AG08395 (cell line): ENCODE measurements at places on chromosomes 12 and 14.

DNA sequence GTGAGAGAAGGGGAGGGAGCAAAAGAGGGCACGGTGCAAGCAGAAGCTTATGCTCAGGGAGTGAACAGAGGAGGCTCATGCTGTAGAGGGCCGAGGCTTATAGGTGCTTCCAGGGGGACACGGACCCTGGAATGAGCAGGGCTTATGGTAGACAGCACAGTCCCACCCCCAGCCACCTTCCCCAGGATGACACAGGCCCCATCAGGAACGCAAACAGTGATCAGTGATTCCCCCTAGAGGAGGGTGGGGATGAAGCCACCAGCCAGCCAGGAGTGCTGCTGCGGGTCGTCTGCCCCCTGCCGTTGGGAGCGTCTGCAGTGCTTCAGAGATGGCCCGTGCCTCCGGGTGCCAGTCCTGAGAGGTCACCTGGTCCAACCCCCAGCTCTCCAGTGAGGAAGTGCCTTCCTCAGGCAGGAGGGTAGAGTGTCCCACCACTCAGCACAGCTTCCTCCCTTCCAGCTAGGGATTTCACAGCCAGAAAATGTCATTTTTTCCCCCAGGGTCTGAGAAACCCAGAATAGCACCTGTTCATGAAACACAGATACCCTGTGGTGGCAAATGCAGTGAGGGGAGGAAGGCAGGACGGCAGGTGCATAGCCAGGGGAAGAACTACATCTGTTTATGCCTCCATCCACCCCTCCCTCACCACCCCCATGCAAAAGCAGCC lies 60.7 kb downstream of the SLC6A12 start:
- peak; percentile 71 for DNase-seq

DNA sequence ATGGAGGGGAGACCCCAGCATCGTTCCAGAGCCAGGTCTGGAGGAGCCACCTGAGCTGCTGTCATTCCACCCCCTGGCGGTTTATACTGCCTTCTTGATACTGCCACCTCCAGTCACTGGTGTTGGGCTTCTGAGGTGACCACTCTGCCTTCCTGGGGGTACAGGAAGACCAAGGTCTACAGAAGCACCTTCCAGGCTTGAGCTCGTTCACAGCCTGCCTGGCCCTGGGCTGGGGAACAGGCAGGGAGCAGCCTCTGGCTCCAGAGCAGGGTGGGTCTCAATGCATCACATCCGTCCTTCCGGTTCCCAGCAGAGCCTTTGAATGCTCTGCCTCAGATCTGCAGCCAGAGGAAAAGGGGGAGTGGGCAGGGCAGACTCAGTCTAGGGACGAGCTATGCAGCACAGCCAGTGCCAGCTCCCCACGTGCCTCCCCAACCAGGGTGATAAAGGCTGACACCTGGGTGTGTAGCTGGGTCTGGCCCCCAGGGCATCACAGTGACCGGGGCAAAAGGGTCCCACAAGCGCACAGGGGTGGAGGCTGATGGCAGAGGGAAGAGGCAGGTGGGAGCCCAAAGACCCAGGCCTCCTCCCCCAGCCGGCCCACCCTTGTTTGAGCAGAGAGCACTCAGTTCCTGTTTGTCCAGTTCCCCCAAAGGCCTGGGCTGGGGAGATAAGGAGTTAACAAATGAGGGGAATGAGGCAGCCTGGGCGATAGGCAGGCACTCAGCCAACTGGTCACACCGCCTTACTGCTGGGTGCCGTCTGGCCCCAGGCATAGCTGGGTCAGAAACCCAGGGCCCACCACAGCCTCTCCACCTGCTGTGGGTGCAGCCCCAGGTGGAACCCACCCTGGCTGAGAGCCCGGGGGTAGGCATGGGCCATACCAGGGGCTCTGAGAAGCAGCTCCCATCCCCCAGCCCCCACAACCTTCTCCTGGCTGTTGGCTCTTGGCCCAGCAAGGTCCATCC lies 17.1 kb downstream of the DEGS2 start:
- no peak for DNase-seq

- DNase-seq = no peak
These were observed 54.0 kb downstream of the PHLDA1 start for GRCh38 chr12:75977590-75977951.

DNA sequence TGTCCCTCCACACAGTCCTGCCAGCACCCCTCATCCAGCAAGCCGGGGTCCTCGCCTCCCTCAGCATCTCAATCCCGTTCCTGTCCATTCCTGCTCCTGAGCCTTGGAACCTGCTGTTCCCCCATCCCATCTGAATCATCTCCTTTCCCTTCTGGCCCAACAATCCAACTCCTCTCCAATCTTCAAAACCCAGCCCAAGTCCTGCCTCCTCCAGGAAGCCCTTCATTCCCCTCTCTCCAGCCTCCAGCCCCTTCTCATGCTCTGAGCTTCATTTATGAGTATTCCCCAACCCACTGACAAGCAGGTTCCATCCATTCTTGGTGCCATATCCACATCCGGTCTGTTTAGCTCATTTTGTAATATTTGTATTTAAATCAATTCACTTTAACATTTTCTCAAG lies 128.1 kb downstream of the RIMBP2 start:
- DNase-seq = no peak

GRCh38 chr12:19757317-19757877 lies 318.1 kb downstream of the AEBP2 start:
- peak; percentile 18 for DNase-seq

- DNase-seq = no peak
These were observed 59.9 kb downstream of the SETD3 start for GRCh38 chr14:99420711-99421110.

DNA sequence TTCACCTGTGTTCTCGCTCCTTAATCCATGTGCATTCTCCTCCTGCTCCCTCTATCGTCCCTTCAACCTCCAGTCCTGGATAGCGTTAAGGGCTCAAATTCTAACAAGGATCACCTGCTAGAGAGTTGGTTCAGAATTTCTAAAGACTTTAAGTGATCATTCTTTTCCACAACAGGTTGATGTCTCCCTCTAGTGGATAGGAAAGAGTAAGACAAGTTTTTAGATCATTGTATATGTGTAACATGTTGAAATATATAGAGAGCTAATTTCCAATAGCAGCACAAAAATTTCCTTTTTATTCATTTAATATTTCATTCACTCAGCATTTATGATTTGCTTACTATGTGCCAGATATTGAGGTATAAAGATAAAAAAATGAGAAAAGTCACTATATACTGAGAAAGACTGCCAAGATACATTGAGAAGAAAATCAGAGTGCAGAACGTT lies 9.3 kb upstream of the ESR2 start:
- DNase-seq = peak; percentile 70

DNA sequence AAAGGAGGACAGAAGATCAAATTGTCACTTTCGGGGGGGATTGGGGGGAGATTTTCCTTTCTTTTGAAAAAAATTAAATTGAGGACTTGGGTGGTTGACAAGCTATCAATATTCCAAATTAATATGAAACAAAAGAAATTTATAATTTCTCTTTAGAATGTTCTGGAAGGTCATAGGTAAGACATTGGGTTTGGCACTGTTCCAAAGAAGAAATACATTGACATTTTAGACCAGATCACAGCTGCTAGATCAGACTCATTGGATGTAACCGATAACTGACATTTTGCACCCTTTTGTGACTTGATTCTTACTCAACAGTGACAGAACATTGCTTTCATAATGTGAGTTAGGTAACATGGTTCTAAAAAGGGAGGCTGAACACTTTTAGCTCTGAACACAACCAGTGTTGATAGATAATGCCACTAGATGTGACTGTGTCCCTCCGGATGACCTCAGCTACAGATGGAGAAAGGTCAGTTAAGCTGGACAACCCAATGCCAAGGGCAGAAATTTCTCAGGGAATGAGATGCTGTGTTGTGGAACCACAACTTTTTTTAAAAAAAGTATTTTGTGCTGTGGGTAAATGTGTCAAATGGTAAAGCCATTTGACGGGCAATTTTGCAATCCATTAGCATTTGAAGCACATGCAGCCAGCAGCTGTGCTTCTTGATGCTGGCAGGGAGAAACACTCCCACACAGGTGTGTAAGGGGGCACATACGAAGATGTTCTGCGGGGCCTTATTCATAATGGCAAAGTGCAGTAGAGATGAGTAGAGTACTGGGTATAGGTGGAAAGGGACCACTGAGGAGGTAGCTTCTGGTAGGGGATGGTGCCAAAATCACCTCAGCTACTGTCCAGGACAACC lies 62.9 kb downstream of the RFX4 start:
- no peak for DNase-seq

DNA sequence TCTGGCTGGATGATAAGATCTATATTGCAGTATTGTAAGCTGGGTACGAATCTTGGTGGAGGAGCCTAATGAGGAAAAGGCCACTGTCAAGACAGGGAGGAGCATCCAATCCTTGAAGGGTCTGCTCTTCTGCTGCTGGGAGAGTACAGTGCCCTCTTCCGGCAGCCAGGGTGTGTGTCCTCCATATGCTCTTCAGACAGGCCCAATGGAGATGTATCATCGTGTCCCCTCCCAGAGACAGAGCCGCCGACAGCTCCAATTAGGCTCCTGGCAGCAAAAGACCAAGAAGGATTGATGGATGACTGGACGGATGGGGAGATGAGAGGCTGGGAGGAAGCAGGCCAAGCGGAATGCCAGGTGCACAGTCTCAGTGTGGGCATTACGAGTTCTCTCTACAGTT lies 51.6 kb upstream of the PIWIL1 start:
- DNase-seq = no peak

GRCh38 chr12:92468358-92469020 lies 234.3 kb upstream of the PLEKHG7 start:
- DNase-seq = no peak

DNA sequence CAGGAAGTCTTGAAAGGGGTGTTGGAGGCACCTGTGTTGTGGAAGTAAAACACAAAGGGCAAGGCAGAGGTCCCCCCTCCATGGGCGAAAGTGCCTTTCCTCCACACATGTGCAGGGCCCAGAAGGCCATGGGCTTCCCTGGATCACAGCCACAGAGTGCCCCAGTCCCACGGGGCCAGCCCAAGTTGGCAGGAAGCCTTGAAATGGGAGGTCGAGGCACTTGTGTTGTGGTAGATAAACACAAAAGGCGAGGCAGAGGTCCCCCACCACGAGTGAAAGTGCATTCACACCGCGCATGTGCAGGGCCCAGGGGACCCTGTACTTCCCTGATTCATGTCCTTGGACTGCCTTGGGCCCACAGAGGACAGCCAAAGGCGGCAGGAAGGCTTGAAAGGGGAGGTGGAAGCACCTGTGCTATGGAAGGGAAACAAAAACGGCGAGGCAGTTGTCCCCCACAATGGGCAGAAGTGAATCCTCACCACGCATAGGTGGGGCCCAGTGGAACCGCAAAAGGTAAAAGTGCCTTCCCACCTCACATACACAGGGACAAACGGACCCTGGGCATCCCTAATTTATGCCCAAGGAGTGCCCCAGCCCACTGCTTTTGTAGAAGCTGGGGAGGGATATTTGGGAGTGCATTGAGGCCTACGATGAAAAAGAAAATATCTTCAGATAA lies 585.4 kb downstream of the ALG10 start:
- no peak for DNase-seq

DNA sequence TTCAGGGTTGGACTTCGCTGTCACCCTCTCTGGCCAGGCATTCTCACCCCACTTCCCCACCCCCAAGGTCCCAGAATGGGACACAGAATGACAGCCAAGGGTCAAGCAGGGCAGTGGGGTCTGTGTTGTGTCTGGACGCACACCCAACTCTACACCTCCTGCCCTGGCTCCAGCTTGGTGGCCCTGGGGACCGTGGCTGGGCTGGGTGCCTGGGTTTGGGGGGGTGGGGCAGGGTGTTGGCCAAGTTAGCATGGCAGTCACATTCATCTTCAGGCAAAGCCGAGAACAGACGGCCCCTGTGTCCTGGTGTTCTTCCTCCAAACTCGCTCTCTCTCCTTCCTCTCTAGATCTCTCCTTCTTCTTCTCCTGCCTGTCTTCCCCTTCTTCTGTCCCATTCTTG lies 5.6 kb downstream of the LRP1 start:
- DNase-seq = no peak

DNA sequence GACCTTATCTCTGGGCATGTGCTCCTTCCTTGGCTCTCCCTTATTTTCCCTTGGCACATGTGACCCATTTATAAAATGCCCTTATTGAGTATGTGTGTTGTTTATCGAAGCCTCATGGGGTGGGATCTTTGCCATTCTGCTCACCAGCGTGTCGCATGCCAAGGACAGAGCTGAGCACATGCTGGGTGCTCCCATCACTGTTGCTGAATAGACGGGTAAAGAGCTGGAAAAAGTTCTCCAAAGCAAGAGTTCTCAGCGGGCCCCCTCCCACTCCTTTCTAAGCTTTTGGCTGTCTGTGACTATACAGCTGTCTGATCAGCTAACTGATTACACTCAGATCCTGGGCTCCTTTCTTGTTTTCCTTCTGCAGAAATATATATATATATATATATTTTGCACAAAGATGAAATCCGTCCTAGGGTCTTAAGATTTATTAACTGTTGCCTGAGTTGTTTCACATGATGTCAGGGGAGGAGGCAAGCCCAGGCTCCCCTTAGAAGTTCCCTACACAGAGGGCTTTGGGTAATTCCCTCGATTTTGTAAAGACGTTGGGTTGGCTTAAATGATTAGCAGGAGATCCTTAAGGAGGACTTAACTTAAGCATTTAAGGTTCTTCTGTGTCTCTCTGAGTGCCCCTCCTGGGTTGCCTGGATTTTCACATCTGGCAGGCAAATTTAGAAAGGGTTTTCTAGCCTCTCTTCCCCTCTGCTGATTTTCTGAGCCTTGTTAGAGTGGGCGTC lies 71.6 kb downstream of the TMEM132C start:
- DNase-seq = no peak

- no peak for DNase-seq
These were observed 142.8 kb upstream of the TMCC3 start for GRCh38 chr12:94793191-94793595.

GRCh38 chr14:45976001-45976400 lies 675.6 kb downstream of the RPL10L start:
- no peak for DNase-seq

- peak; percentile 59 for DNase-seq
These were observed 29.8 kb downstream of the GPRC5D start for GRCh38 chr12:12922191-12922616.

- no peak for DNase-seq
These were observed 7.9 kb downstream of the INF2 start for GRCh38 chr14:104697317-104697703.

DNA sequence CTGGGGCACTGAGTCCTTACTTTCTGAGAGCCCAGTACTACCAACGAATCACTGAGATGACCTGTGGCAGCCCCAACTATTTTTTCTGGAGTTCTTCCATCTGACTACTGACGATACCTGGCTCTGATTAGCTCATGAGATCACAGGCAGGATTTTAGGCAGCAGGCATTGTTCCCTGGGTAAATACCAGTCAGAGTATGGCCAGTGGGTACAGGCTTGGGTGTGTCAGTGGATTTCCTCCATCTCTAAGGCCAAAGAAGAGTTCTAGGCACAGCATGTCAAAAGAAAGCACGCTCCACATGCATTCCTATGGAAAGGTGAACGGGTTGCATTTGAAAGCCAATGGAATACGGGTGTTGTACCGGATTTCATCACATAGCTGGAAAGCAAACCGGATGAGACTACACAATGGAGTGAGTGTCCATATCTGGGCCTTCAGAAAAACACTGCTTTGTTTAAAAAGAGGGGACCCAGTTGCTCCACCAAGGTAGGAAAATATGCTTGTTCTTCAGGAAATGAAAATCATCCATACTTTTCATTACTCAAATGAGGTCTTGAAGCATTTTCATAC lies 55.0 kb downstream of the PAX9 start:
- no peak for DNase-seq

- no peak for DNase-seq
These were observed 452.4 kb downstream of the RAD51B start for GRCh38 chr14:68271913-68272391.

GRCh38 chr14:71734076-71734475 lies 198.2 kb upstream of the RGS6 start:
- no peak for DNase-seq
